ENCODE measurements at places on chromosomes 3 and 15.

DNA sequence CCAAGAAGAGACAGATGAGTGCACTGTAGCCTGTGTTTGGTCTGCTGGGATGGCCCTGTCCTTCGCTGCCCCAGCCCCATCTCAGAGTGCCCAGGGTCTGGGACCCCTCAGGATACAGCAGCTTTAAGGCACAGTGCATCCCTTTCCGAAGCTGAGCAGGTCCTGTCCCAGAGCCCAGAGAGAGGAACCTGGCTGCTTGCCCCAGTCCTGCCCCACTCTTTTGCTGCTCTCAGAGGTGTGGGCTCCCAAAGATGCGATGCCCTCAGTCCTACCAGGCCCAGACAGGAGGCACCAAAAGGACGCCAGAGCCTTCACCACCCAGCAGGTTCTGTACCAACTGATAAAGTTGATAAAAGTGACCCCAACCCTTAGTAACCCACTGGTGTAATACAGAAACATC lies 8.2 kb downstream of the PLCD1 start:
- DNase-seq = no peak

DNA sequence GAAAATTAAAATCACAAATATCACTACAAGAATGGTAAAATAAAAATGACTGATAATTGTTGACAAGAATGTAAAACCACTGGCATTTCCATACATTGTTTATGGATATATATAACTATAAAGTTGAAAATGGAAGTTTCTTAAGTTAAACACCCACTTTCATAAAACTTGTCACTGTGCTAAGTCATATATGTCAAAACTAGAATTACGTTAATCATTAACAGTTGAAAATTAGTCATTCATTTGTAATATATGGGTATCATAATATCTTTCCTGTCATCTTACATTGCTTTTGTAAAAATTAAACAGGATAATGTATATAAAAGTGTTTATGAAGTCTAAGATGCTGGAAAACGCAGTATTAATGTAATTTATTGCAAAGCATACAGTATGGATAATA lies 1398.6 kb upstream of the ALCAM start:
- no peak for DNase-seq

DNA sequence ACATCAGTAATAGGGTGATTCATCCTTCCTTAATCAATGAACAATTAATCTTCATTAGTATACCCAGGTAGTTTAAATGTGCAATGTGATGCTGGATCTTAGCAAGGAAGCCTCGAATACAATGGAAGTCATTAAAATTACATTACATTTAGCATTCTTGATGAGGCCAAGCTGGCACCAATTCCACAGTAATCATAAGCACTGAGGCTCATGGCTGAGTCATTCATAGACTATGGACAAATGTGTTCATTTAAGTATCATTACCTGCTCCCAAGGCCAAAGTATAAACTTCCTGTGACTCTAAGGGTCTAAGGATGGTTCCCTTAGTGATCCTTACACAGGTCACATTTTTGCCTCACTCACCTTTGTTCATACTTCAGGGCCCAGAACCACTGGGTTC lies 266.4 kb upstream of the CDIN1 start:
- DNase-seq = no peak

GRCh38 chr3:97350971-97351370 lies 413.6 kb upstream of the ARL6 start:
- no peak for DNase-seq

GRCh38 chr3:187979564-187979963 lies 174.4 kb upstream of the LPP start:
- DNase-seq = no peak

GRCh38 chr3:4849739-4850138 lies 129.5 kb upstream of the BHLHE40 start:
- no peak for DNase-seq

GRCh38 chr3:175247629-175248028 lies 388.5 kb downstream of the NAALADL2 start:
- no peak for DNase-seq

- DNase-seq = peak; percentile 36
Measured at GRCh38 chr3:172317984-172318383, 130.3 kb downstream of the GHSR start.

- DNase-seq = no peak
Measured at GRCh38 chr3:131218196-131218595, 163.4 kb upstream of the NUDT16 start.

DNA sequence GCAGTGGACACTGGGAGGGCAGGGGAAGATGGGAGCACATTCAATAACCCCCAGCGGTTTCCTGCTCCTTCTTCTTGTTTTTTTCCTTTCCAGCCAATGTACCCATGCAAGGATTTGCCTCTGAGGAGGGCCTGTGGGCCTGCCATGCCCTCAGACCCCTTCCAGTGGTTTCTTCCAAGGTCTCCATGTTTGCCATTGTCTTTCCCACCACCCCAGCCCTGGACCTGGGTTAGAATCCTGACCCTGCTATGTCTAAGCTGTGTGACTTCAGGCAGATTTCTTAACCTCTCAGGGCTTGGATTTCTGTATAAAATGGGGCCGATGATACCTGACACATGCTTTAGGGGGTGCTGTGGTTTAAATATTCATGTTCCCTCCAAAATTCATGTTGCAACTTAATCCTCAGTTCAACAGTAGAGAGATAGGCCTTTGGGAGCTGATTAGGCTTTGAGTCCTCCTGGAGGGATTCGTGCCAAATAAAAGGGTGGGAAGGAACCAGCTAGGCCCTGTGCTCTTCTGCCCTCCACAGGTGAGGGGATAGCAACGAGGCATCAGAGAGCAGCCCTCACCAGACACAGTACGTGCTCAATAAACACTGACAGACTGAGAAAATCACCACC lies 46.3 kb upstream of the FLNB start:
- DNase-seq = no peak

GRCh38 chr3:165133188-165133899 lies 55.0 kb upstream of the SI start:
- no peak for DNase-seq

DNA sequence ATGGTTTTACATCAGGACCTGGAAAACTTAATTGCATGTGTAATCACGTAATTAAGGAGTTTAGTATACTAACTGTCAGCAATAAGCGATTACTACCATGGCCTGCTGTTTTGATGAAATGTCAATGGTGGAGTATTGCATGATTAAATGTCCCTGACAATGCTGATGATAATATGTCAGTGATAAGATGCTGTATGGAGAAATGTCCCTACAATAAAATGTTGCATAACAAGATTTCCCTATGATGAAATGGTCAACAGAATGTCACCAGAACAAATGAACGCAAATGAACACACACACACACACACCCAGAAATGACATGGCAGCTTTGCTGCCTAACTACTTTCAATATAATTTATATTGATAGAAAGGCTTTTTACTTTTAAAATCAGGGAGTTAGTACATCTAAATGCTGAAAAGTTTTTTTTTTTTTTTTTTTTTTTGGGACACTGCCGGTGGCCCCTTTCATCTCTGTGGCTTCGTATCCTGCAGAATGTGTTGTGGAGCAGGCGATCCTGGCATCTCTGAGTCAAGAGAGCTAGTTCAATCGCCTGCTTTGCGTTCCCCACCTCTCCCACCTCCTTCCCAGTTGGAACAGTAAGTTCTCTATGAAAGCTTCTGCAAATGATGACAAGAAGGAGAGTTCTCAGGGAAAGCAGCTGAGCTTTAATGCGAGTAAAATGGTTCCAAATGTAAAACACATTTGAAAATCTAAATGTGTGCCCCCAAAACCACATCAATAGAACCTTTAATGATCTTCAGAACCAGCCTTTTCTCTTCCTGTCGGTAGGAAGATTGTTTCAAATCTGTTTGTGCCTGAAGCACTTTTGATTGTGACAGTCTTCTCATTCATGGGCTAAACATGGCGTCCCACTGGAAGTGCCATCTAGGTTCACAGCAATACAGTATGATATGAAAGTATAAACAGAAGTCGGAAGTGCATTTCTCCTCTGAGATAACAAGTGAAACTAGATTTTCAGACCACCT lies 170.1 kb upstream of the GBE1 start:
- DNase-seq = no peak

GRCh38 chr3:128786434-128787020 lies 60.5 kb downstream of the RAB7A start:
- no peak for DNase-seq

DNA sequence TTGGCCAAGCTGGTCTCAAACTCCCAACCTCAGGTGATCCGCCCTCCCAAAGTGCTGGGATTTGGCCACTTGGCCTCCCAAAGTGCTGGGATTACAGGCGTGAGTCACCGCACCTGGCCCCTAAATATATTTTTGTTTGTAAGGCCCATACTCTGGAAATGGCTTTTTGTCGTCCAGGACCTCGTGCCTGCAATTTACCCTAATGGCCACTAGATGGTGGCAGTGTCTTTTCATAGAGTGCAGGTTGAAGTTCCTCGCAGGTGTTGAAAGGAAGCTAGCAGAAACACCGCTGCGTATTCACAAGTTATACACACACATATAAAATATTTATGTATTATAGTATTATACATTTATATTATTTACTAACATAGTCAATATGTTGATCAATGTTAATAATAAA lies 97.2 kb downstream of the LRTM1 start:
- no peak for DNase-seq

DNA sequence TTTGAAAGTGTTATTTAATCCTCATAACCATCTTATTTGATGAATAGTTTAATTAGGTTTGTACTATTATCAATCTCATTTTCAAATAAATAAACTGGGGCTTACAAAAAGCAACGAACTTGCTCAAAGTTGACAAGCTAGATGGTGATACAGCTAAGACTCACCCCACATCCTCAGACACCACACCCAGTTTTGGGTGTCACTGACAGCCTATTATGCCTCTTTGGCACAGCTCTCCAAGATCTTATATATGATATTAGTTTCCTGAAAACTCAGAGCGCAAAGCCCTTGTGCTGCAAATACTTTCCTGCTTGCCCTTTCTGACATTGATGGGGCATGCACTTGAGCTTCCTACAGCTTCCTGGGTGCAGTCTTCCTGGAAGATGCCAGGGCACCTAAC lies 223.4 kb upstream of the GADL1 start:
- DNase-seq = no peak

DNA sequence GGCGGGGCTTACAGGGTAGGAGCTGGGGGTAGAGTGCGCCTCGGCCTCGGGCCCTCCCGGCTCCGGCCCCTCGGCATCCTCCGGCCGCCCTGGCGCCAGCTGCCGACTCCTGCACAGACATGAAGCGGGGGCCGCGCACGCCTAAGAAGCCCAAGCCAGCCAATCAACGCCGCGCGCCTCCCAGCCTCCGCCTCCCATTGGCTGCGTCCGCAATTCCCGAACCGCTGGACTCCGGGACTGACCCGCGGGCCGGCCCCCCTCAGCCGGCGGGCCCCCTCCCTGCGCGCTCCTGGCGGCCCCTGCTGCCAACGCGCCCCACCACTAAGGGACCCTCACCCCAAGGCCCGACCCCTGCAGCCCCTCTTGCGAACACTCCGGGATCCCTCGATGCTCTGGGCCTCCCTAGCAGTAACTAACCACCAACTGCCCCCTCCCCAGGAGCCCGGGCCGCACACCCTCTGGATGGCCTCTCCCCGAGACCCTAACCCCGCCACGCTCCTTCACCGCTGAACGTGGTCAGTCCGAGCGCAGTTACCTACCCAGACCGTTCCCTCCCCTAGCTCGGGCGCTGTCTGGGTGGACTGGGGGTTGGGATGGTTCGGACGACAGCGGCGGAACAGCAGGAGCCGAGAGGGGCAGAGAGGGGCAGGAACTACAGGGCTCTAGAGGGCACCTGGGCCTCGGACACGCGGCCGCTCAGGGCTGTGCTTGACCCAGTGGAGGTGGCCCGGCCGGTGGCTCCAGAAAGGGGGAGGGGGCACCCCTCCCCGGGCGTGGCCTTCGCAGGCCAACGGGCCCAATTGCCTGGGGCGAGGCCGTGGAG lies 5.0 kb downstream of the GATA2 start:
- DNase-seq = peak; percentile 76

GRCh38 chr15:57651445-57651844 lies 55.1 kb upstream of the POLR2M start:
- no peak for DNase-seq

- no peak for DNase-seq
Measured at GRCh38 chr3:184771301-184772127, 40.5 kb upstream of the VPS8 start.

GRCh38 chr3:189512039-189512438 lies 119.2 kb upstream of the TP63 start:
- no peak for DNase-seq

- DNase-seq = no peak
Measured at GRCh38 chr3:161682715-161683114, 186.1 kb downstream of the OTOL1 start.

DNA sequence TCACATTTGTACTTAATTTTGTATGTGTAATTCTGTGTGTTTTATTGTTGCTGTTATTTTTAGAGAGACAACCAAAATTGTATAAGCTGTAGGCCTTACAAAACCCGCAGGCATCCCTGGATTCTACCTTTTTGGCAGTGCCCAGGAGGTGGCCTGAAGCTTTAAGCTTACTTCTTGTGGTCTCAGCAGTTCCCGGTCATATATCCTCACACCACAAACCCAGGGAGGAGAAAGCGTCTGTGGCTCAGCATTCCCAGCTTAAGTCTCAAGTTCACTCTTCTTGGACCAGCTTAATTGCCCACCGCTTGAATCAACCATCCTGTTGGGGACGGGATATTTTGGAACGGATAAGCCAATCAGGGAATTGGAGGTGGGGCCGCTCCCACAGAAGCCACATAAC lies 36.7 kb downstream of the C2CD4A start:
- no peak for DNase-seq

- DNase-seq = no peak
Measured at GRCh38 chr3:16425398-16426028, 88.0 kb downstream of the RFTN1 start.

GRCh38 chr3:190492129-190492528 lies 21.8 kb upstream of the IL1RAP start:
- no peak for DNase-seq

DNA sequence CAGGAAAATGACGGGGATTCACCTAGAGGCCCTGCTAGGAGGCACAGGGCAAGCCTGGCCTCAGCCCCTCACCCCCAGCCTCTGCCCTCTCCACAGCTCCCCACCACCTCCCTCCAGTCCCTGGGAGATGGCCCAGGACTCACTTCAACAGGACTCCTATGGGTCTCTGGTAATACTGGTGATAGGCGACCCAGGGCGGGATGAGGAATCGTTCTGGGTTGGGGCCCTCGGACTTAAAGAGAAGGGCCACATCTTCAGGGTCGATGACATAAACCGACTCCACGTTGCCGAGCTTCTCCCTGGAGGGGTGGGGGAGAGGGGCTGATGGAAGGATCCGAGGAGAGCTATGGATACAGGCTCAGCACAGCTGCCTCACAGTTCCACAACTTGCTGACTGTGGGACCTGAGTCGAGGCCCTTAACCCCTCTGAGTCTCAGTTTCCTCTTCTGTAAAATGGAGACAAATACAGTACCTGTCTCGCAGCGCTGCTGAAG lies 19.6 kb downstream of the CYP11A1 start:
- DNase-seq = no peak

- DNase-seq = no peak
Measured at GRCh38 chr3:141391991-141392316, 23.6 kb downstream of the ZBTB38 start.

GRCh38 chr3:131361464-131362421 lies 19.8 kb upstream of the NUDT16 start:
- peak; percentile 96 for DNase-seq
